ENCODE measurements at places on chromosomes 11 and 22.

- no peak for DNase-seq
Observed at GRCh38 chr11:119803726-119804294, 74.8 kb upstream of the NECTIN1 start.

- DNase-seq, result no peak
Observed at GRCh38 chr11:116500947-116501602, 271.7 kb downstream of the BUD13 start.

GRCh38 chr22:48156603-48157355 is 1394.3 kb downstream of the TBC1D22A start:
- no peak for DNase-seq

GRCh38 chr11:115179636-115180035 is 324.6 kb downstream of the CADM1 start:
- no peak for DNase-seq

GRCh38 chr11:47225552-47226400 is 11.0 kb downstream of the DDB2 start:
- no peak for DNase-seq

DNA sequence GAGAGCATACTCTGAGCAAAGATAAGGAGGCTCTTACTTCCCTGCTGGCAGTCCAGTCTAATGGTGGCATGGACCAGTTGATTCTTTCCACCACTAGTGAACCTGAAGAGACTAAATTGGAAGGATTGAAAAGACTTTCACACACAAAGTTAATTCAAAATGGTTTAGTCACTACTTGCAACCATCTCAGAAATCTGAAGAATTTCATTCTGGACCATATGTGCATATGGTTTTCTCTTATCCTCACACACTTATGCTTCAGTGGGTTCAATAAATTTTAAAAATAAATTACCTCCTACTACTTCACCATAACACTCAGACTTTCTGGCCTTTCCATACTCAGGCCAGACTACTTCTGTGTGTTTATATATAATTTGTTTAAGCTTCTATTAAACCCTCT is 44.7 kb downstream of the CADM1 start:
- no peak for DNase-seq

- no peak for DNase-seq
Observed at GRCh38 chr11:8908099-8908498, 2.9 kb upstream of the AKIP1 start.

DNA sequence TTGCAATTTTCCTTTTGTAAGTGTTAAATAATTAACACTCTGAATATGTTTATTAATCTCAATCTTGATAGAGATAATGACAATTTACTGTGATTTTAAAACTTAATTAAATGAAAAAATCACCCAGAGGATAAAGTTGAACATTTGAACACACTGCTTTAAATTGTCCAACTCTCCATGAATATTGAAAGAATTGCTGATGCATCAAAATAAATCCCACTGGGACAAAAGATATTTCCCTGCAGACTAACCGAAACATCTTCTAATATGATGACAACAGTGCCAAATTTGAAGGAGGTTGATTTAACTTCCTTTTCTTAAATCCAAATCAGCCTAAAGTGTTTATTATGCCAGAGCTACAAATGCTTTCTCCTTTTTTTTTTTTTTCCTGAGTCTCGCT is 47.6 kb downstream of the F2 start:
- no peak for DNase-seq

Measured in fibroblast of the conjunctiva (primary cell).